Esophagus squamous epithelium (tissue), 5 donors: ENCODE measurements at places on chromosomes 6 and 20.

- DNase-seq = no peak
These were observed 25.2 kb downstream of the SNPH start for GRCh38 chr20:1291191-1291741.

- no peak for DNase-seq
These were observed 10.2 kb downstream of the TREML2 start for GRCh38 chr6:41190791-41191190.

DNA sequence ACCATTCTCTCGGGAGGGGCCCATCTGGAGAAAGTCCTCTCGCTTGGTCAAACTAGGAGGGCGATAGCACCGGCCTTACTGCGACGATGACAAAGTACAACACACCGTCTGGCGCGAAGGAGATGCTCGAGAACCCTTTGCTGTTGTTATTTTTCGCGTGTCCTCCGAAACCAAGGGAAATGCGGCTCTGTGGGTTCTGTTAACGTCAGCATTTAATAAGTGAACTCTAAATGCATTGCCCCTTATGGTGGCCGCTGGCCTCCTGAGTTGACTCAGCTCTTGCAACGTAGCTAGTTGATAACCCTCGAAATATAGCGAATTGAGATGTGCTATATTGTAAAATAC lies 577 bp upstream of the SCAND1 start:
- no peak for DNase-seq

GRCh38 chr6:149335924-149336608 lies 18.6 kb downstream of the TAB2 start:
- DNase-seq = no peak

- no peak for DNase-seq
These were observed 36.5 kb upstream of the TNFAIP3 start for GRCh38 chr6:137830511-137830911.

DNA sequence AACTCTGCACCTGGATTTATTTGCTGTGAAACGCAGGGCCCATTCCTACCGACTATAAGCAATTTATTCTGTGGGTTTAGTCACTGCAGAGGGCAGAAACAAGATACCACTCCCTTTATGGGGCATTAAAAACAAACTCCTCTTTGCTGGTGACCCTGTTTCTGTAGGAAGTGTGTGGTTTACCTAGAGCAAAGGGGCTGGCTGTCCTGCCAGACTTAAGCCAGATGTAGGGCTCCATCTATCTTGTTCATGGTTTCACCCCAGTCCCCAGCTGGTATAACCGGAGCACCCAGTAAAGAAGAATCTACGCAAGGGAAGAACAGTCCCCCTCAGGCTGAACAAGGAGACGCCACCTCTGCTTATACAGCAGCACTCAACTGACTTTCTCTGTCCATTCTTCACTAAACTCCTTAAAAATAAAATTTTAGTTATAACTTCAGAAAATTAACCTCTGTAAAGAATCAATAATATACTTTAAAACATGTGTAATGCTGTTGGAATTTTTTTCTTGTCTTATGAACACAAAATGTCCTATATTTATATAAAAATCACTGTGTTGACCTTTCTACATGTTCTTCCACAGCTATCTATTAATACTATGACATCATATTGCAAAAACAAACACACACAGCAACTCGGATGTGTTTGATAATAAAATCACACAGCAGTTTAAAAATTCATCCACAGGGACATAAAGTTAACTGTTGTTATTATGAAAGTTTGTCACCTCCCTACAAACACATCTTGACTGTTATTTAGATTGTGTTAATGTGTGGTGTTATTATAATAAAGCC lies 126.1 kb upstream of the RPS6KA2 start:
- DNase-seq = no peak

GRCh38 chr6:163377561-163377960 lies 37.0 kb upstream of the QKI start:
- DNase-seq = no peak

GRCh38 chr6:1610497-1611321 lies 994 bp downstream of the FOXC1 start:
- DNase-seq = no peak

DNA sequence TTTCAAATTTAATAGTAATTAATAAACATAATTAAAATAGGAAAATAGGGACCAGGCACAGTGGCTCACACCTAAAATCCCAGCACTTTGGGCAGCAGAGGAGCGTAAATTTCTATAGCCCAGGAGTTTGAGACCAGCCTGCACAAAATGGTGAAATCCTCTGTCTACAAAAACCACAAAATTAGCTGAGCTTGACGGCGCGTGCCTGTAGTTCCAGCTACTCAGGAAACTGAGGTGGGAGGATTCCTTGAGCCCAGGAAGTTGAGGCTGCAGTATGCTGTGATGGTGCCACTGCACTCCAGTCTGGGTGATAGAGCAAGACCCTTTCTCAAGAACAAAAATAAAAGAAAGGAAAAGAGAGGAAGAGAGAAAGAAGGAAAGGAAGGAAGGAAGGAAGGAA lies 1387.0 kb upstream of the ADGRB3 start:
- DNase-seq = no peak

- DNase-seq = no peak
These were observed 61.6 kb downstream of the KIAA0319 start for GRCh38 chr6:24584382-24584720.

- DNase-seq = no peak
These were observed 92.9 kb downstream of the GJA10 start for GRCh38 chr6:89987140-89987539.

- DNase-seq = no peak
These were observed 29.5 kb upstream of the ADGRF1 start for GRCh38 chr6:47071681-47072080.

DNA sequence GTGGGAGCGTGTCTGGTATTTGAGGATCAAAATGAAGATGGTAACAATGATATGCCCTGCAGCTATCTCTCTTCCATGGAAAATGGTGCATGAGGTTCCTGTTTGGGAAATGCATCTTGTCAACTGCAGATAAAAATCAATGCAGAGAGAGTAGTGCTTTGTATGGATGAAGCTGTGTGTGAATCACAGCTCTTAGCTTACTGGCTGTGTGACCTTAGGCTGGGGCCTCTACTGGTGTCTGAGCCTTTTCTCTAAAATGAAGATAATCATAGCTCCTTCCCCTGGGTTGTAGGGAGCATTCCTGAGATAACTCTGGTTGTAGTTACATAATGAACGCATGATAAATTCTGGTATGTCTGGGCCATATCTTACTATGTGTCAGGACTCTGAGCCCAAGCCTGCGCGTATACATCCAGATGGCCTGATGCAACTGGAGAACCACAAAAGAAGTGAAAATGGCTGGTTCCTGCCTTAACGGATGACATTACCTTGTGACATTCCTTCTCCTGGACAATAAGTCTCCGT lies 19.6 kb downstream of the ANGPT4 start:
- no peak for DNase-seq

GRCh38 chr6:17907406-17908229 lies 79.8 kb downstream of the KIF13A start:
- peak; percentile 18 for DNase-seq

DNA sequence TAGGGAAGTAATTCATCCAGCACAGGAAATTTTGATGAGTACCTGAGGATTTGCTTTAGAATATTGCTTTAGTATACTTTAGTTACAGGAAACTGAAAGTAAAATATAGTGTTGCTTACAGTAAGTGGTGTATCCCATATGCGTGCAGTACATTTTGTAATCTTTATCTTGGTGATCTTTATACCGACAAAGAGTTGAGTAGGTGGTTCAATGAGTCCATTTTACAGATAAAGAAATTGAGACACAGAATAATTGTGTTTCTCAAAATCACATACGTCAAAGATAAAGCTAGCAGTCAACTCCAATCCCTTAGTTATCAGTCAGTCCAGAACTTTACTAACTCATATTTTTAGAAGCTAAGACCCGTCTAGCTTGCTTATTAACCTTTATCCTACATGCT lies 65.8 kb upstream of the E2F3 start:
- no peak for DNase-seq

GRCh38 chr6:134909701-134910592 lies 40.0 kb downstream of the ALDH8A1 start:
- no peak for DNase-seq

GRCh38 chr6:42403421-42403820 lies 48.3 kb downstream of the TRERF1 start:
- no peak for DNase-seq

DNA sequence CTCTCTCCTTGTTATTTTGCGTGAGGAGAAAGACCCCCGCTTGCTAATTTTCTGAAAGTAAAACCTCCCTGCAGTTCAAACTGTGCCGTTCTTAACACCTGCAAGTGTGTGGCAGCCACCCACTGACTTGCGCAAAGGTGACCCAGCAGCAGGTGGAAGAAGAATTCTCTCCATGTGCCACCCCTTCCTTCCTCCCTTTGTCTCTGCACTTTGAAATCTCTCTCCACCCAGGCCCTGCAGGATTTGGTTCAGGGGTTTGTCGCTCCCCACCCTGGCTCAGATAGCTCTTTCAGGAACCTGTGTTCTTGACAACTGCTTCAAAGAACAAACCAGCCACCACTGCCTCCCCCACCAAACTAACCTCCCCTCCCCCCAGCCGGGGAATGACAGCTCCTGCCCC lies 41.4 kb downstream of the ZNF831 start:
- no peak for DNase-seq

DNA sequence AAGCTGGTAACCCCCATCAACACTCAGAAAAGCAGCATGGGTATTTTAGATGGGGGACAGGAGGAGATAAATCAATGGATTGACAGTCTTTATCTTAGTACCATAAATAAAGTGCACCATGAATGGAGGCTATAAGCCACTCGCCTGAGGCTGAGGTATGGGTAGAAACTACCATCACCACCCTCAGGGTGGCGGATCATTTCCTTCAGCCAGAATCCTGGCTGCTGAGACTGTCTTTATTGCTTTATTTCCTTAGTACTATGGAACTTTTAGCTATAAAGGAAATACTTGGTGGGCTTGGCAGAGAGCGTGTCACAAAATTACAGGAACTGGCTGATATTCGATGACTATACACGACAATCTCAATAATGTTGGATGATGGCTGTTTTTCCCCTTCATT lies 52.2 kb downstream of the STK38 start:
- DNase-seq = no peak

- DNase-seq = no peak
These were observed 2.0 kb downstream of the CEBPB start for GRCh38 chr20:50192364-50193198.

GRCh38 chr6:105484238-105485161 lies 81.6 kb upstream of the PREP start:
- DNase-seq = no peak

DNA sequence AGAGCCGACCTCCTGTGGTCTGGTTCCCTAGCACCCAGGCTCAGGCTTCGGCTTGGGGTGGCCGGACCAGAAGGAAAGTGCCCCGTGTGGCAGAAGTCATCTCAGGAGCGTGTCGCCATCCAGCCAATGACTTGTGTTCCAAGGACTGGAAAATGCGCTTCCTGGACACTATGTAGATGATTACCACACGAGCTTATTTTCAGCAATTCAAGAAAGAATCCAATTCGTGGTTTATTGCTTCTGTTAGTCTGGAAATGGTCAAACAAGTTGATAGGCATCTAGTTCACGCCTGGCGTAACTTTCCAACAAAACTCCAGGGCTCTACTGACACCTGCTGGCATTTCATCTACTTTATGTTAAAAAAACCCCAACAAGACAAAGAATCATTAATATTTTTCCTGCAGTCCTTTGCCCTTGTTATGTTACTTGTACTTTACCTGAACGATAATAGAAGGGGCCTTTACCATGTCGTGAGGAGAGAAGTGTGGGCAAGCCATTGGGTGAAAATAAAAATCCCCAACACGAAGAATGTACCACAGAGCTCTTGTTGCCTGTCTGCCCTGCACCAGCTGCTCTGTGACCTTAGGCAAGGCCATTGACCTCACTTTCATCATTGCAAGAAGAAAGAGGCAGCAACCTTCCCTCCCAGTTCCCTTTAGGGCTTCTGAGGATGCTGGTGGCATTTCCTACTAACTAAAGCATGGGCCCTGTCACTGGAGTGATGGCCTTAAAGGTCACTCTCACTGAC lies 154.7 kb upstream of the LAMP5 start:
- no peak for DNase-seq

DNA sequence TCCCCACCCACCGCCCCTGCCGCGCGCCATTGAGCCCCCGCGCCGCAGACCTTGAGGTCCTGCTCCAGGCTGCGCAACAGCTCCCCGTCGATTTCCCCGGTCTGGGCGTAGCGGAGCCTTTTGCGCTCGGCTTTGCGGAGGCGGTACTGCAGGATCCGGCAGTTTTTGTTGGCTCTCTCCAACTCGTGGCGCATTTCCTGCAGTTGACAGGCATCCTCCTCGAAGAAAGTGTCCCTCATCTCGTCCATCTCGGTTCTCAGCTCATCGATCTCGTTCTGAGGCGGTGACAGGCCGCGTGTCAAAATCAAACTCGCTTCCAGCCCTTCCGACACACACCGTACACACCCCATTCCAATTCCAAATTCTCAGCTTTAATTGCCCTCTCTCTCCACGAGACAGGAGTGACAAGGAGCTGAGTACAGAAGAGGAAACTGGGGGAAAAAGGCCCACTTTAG lies 4.3 kb downstream of the MTCL3 start:
- DNase-seq = no peak

DNA sequence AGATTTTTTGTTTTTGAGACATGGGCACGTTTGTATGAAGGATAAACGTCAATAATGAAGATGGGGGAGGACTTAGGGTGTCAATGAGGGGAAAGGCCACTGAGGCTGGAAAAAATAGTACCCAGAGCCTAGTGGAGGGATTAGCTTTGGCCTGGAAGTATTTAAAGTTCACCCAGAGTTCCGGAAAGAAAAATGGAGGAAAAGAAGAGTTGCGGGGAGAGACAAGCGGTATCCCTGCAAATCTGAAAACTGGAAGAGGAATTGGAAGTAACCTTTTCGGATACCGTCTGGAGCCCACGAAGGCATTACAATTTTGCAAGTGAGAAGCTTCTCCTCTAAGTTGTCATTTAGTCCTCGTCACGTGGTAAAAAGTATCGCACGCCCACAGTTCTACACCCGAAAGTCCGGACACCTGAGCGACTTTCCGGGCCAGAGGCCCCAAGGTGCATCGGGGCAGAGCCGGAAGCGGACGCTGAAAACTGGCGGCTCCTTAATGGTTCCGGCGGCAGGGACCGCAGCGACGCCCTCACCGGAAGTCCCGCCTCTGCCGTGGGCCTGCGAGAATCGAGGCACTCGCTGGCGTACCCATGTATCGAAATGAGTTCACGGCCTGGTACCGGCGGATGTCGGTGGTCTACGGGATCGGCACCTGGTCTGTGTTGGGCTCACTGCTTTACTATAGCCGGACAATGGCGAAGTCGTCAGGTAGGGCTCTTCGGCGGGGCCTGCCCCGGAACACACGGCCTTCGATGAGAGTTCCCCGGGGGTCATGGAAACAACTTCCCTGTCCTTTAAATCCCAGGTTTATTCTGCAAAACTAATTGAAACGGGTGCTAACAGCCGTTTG lies at the start of gene SMIM26:
Gene SMIM26 (plus strand): TSS at position 541 of the 847 bp plus-strand sequence. CDS start 47 bp downstream, at position 588.
- peak; percentile 63 for DNase-seq

GRCh38 chr6:34236443-34237315 lies at the start of gene HMGA1:
Gene HMGA1, plus strand, starts transcription at chr6:34236873. Its CDS starts 3,908 bp downstream, at chr6:34240781.
- DNase-seq = peak; percentile 52

GRCh38 chr20:2799688-2800520 lies 523 bp downstream of the CPXM1 start:
- DNase-seq = no peak

- no peak for DNase-seq
These were observed 34.7 kb downstream of the RIPOR2 start for GRCh38 chr6:24900917-24901697.

GRCh38 chr6:110900028-110900598 lies 25.5 kb downstream of the AMD1 start:
- no peak for DNase-seq
